ENCODE measurements at places on chromosomes 5 and 9.
A peak's percentile ranks its signal among the peaks of the same experiment; 100 is the strongest.

DNA sequence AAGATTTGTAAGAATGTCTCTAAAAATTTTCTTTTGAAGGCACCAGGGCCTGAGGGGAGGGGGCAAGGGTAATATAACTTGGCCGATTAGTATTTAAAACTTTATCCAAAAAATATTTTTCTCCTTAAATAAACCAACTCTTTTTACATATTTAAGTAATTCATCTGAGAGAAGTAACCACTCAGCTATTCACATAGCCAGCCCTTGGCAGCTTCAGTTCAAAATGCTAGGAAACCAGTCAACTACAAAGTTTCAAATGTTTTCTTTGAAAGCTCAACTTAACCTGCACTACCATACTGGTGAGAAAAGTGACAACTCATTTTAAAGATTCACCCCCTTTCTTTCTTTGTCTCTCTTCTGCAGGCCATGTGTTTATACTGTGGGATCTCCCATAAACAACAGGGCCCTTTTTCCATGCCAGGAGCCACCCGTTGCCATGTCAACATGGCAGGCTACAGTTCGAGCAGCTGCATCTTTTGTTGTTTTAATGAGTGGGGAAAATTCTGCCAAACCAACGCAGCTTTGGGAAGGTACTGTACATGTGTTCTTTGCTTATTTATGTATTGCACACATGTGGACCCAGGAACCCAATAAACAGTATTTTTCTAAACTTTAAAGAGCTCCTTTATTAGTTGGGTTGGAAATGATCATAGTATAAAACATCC, 46.3 kb downstream of the AOPEP start:
- no peaks in the 10 kb centered on the region for H3K27me3 ChIP-seq
- no peak for DNase-seq
- H3K4me1 ChIP-seq: no peaks in the 10 kb centered on the region
- peak overlapping the region; percentile 54 for H3K27ac ChIP-seq
- no peaks in the 10 kb centered on the region for H3K36me3 ChIP-seq

GRCh38 chr5:169091396-169091980, 209.5 kb downstream of the SLIT3 start:
- DNase-seq: no peak
- H3K27me3 ChIP-seq: no peaks in the 10 kb centered on the region
- no peak overlapping the region for H3K4me3 ChIP-seq

DNA sequence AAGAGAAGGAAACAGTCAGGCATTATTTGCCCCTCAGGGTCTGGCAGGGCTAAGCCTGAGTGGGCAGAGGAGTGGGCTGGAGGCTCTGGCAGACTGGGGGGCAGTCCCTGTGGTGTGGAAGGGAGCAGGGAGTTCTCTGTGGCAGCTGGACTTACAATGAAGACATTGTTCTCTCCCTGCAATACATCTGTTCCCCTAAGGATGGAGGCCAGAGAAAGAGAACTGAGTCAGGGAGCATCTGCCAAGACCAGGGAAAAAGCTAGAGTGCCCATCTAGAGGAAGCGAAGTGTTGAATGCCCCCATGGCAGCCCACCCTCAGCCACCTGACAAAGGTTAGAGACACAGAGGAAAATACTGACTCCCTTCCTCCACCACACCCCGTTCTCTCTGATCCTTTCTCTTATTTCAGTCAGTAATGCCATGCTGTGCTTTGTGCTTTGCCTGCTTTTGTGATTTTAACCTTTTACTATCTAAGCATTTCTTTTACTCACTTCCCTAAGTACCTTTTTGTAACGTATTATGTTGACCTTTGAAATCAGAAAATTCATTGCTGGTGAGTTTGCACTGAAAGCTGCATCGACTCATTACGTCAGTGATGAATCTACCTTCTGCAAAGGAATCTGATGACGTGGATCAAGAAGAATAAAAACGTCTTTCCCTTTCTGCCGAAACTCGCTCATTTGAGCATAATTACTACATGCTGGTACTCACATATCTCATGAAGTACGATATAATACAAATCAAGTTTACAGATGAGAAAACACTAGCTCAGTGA, 76.0 kb downstream of the ACTL7B start:
- DNase-seq: no peak
- no peaks in the 10 kb centered on the region for H3K4me1 ChIP-seq
- no peaks in the 10 kb centered on the region for H3K27me3 ChIP-seq
- no peak overlapping the region for H3K4me3 ChIP-seq

GRCh38 chr9:136052991-136053756, 41.9 kb downstream of the NACC2 start:
- H3K36me3 ChIP-seq: peaks cover 6% of the 10 kb centered on the region
- H3K4me3 ChIP-seq: peak overlapping the region; percentile 46
- peak overlapping the region; percentile 62 for H3K27ac ChIP-seq
- H3K27me3 ChIP-seq: no peaks in the 10 kb centered on the region
- peaks cover 83% of the 10 kb centered on the region for H3K4me1 ChIP-seq

DNA sequence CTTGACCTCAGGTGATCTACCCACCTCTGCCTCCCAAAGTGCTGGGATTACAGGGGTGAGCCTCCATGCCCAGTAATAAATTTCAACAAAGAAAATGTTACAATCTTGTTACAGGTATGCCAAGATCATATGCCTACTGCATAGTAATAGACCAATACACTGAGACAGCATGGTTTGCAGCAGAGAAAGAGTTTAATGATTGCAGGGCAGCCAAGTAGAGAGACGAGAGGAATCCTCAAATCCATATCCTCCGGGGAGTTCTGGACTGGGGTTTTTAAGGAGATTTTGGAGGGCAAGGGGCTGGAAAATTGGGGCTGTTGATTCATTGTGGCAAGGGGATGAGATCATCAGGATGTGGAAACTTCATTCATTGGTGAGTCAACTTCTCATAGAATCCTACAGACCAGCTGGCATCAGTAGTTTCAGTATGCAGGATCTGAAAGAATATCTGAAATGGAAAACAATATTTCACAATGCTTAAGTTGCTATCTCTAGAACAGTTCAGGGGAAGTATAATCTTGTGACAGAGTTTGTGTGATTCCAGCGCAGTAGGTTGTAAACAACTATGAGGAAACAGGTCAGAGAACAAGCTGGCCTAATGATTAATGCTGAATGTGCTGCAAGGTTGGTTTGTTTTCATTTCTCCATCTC, 14.8 kb upstream of the TUT7 start:
- DNase-seq: no peak
- no peak overlapping the region for H3K4me3 ChIP-seq
- H3K27me3 ChIP-seq: no peaks in the 10 kb centered on the region
- H3K36me3 ChIP-seq: no peaks in the 10 kb centered on the region
- no peaks in the 10 kb centered on the region for H3K4me1 ChIP-seq
- H3K27ac ChIP-seq: no peak overlapping the region

GRCh38 chr9:73152543-73152844, 829 bp downstream of the ANXA1 start:
- H3K27ac ChIP-seq: peak overlapping the region; percentile 79
- H3K36me3 ChIP-seq: no peaks in the 10 kb centered on the region
- no peak for DNase-seq

- peaks cover 26% of the 10 kb centered on the region for H3K4me1 ChIP-seq
- H3K36me3 ChIP-seq: no peaks in the 10 kb centered on the region
Observed at GRCh38 chr9:98039607-98040017, 16.9 kb upstream of the NANS start.
